Stimulated activated CD8-positive, alpha-beta memory T cell treated with anti-CD3 and anti-CD28 coated beads, Interleukin-4, amount 100 ng/mL, for 1 hour (primary cell): ENCODE measurements at places on chromosomes 5 and 9.

DNA sequence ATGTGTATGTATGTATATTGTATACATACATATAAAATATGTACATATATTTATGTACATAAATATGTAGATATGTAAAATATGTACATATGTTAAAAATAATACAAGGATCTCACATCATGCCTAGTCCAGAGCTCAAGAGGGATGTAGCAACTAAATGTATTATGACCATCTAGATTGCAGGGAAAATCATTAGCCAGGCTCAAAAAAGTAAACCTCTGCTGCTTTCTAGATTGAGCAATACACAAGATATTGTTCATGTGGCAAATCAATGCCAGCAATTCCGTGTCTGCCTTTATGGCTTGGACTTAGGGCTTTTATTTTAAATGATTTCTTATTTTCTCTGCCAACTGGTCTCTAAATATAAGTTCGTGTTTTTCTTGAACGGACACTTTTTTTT is 65.2 kb downstream of the RAI14 start:
- DNase-seq: no peak

GRCh38 chr5:65758546-65759144 is 36.6 kb downstream of the NLN start:
- DNase-seq: no peak

GRCh38 chr5:116989995-116990394 is 415.4 kb upstream of the SEMA6A start:
- no peak for DNase-seq

GRCh38 chr9:804026-804425 is 37.5 kb upstream of the DMRT1 start:
- DNase-seq: no peak

DNA sequence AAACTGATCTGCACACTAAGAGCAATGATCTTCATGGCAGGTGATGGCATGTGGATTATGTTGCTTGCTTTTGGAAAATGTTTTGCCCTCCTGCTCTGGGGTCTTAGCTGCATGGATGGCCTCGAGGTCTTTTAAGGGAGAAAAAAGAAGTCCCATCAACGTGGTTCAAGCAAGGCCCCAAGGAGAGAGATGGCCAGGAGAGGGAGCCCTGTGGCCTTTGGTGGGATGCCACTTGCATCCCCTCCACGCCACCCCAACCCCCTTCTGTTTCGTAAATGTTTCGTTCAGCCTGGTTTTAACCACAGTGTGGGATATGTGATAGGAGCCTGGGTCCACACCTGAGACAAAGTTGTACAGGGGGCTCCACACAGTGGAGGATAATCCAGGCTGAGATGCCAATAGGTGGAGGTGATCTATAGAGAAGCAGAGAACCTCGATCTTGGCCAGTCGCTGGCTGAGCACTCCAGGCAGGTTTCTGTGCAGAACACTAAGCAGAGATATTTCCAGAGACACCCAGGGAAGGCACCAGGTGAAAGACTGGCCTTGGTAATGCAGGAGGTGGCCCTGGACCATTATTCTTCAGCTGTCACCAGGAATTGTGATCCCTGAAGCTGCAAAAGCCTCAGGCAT is 25.8 kb upstream of the FRRS1L start:
- DNase-seq: no peak

- no peak for DNase-seq
Observed at GRCh38 chr9:89798547-89799120, 193.8 kb downstream of the GADD45G start.

GRCh38 chr5:27124590-27124989 is 86.2 kb upstream of the CDH9 start:
- DNase-seq: no peak

GRCh38 chr5:108059334-108059733 is 322.6 kb downstream of the FBXL17 start:
- no peak for DNase-seq

DNA sequence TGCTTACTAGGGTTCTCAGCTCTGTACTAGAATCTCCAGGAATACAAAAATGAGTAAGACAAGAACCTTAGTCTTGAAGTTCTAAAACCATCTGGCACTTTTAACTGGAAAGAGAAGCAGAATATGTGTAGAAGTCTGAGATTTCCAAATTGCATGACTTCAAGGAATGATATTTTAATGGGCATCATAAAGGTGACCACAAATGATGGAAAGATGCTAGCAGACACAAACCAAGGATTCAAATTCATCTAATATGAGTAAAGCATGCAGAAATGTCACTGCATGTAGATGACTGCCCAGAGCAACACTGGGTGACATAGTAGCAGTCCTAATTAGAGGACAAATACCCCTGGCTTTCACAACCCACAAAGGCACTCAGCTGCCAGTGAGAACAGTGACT is 117.2 kb downstream of the RPS23 start:
- no peak for DNase-seq
